ENCODE measurements at places on chromosomes 3 and 15. TPM values are rescaled to one million over a fixed set of nuclear protein-coding genes. Genes with fewer than 3 reads are reported as not detected.

- DNase-seq = no peak
- no peak overlapping the region for H3K27ac ChIP-seq
- no peak overlapping the region for H3K4me3 ChIP-seq
- peaks cover 4% of the 10 kb centered on the region for H3K4me1 ChIP-seq
Observed at GRCh38 chr3:57091521-57092273, 31.2 kb downstream of the SPATA12 start.

DNA sequence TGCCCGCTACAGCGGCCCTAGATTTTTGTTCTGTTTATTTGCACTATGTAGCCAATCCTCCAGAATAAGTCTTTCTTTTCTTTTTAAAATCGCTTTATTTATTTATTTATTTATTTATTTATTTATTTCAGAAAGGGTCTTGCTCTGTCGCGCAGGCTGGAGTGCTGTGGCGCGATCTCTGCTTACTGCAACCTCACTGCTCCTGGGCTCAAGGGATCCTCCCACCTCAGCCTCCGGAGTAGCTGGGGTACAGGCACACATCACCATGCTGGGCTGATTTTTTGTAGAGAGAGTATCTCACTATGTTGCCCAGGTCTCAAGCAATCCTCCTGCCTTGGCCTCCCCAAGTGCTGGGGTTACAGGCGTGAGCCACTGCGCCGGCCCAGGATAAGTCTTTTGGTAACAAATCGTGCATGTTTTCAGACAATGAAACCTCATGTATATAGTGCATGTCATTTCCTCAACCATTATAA, 333 bp upstream of the MTFMT start:
- peaks cover 11% of the 10 kb centered on the region for H3K36me3 ChIP-seq
- peaks cover 23% of the 10 kb centered on the region for H3K27me3 ChIP-seq
- no peak for DNase-seq
- peak overlapping the region; percentile 33 for H3K4me3 ChIP-seq
- H3K27ac ChIP-seq = no peak overlapping the region

- DNase-seq = no peak
- no peak overlapping the region for H3K27ac ChIP-seq
- H3K36me3 ChIP-seq = no peaks in the 10 kb centered on the region
- no peak overlapping the region for H3K4me3 ChIP-seq
Observed at GRCh38 chr3:140655678-140656077, 22.2 kb upstream of the TRIM42 start.

The DCLK3 gene
- not detected for total RNA-seq

The PHC3 gene
- total RNA-seq = 124 TPM

GRCh38 chr3:175146258-175146657, 287.1 kb downstream of the NAALADL2 start:
- H3K27me3 ChIP-seq = no peaks in the 10 kb centered on the region
- H3K4me1 ChIP-seq = no peaks in the 10 kb centered on the region
- DNase-seq = no peak
- H3K27ac ChIP-seq = no peak overlapping the region
- H3K4me3 ChIP-seq = no peak overlapping the region
- H3K36me3 ChIP-seq = no peaks in the 10 kb centered on the region

DNA sequence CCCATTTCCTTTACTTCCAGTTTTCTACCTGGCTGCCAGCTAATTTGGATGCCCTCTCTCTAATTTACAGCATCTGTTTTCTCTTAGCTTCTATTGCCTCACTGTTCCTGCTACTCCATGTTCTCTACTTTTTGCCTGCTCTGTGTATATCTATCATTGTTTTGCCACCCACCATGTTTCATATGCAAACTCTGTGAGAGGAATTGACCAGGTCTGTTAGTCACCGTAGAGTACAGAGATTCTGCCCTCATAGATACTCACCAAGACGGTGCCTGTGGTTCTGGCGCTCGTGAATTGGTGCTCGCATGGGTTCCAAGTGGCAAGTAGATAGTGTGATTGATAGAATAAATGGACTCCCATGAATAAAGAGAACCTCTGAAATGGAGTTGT, 288.8 kb downstream of the CNTN6 start:
- H3K27ac ChIP-seq = no peak overlapping the region
- H3K4me1 ChIP-seq = no peaks in the 10 kb centered on the region
- H3K27me3 ChIP-seq = no peaks in the 10 kb centered on the region
- H3K36me3 ChIP-seq = no peaks in the 10 kb centered on the region
- DNase-seq = no peak

- no peak overlapping the region for H3K4me3 ChIP-seq
- no peaks in the 10 kb centered on the region for H3K27me3 ChIP-seq
- H3K4me1 ChIP-seq = no peaks in the 10 kb centered on the region
- no peak overlapping the region for H3K27ac ChIP-seq
- no peaks in the 10 kb centered on the region for H3K36me3 ChIP-seq
- DNase-seq = no peak
Observed at GRCh38 chr3:78737988-78738387, 1029.8 kb downstream of the ROBO1 start.

DNA sequence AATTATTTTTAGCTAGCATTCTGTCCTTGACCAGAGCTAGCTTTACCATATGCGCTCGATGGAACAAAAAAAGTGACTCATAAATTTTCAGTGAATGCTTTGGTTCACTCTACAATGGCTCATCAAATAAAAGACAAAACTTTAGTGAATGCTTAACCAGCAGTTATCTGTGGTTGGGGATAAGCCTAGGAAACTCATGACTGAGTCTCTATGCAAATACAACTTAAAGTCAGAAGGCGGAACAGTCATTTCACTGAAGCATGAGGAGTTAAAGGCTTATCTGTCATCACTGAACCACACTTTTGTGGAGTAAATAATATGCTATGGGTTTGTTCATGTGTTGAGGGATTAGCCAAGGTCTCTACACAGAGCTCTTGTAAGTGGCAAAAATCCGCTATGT, 308.4 kb downstream of the SQOR start:
- H3K36me3 ChIP-seq = no peaks in the 10 kb centered on the region
- no peaks in the 10 kb centered on the region for H3K4me1 ChIP-seq
- no peak overlapping the region for H3K27ac ChIP-seq
- no peaks in the 10 kb centered on the region for H3K27me3 ChIP-seq

The C2CD4A gene
- 0.60 TPM for total RNA-seq

The OR5K2 gene
- total RNA-seq = not detected

- H3K27me3 ChIP-seq = peaks cover 43% of the 10 kb centered on the region
- no peaks in the 10 kb centered on the region for H3K4me1 ChIP-seq
- no peaks in the 10 kb centered on the region for H3K36me3 ChIP-seq
- no peak overlapping the region for H3K27ac ChIP-seq
- no peak overlapping the region for H3K4me3 ChIP-seq
- DNase-seq = no peak
Observed at GRCh38 chr15:38374029-38374428, 79.9 kb upstream of the FAM98B start.

All from T-helper 17 cell (primary cell).